ENCODE measurements at places on chromosomes 13 and 19.

GRCh38 chr13:108227651-108228272 is 9.6 kb downstream of the ABHD13 start:
- DNase-seq: peak; percentile 5

DNA sequence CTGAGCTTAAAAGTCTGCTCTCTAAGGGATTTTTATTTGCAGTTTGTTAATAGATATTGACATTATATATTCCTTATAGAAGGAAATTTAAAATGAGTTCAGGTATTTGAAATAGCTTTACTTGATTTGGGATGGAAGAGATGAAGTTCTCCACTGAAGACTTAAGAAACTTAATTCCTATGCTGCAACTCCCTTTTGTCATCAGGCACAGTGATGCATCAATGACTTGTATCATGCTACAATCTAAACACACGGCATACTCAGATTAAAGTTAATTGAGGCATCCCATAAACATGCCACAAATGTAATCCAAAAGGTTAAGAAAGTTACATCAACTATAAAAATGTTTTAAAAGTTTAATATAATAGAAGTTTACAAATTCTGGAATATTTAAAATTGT is 109.0 kb downstream of the STARD13 start:
- no peak for DNase-seq

DNA sequence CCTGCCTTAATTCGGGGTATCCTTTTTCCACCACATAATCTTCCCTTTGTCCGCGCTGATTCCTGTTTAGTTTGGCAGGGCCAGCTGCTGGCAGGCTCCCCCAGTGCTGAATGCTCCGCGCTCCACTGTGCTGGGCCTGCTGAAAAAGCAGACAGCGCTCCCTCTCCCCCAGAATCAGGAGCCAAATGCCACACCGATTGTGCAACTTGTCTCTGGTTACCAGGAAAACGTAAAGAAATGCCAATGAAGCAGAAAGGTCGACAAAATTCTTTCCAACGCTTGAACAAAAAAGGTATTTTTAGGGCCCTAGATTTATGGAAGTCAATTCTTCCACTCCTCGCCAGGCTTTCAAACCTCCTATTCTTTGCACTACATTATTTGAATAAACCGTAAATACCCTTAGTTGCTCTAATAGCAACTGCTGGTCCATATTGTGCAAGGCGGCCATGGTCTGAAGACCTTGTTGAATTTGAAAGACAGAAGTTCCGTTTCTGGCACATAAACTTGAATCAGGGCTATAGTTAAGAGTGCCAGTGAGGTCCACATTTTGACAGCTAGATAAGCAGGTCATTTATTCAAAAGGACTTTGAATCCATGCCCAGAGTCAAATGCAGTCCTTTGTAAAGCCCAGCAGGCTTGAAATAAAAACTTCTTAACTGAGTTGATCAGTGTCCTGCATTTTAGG is 206.7 kb upstream of the RFC3 start:
- peak; percentile 6 for DNase-seq

DNA sequence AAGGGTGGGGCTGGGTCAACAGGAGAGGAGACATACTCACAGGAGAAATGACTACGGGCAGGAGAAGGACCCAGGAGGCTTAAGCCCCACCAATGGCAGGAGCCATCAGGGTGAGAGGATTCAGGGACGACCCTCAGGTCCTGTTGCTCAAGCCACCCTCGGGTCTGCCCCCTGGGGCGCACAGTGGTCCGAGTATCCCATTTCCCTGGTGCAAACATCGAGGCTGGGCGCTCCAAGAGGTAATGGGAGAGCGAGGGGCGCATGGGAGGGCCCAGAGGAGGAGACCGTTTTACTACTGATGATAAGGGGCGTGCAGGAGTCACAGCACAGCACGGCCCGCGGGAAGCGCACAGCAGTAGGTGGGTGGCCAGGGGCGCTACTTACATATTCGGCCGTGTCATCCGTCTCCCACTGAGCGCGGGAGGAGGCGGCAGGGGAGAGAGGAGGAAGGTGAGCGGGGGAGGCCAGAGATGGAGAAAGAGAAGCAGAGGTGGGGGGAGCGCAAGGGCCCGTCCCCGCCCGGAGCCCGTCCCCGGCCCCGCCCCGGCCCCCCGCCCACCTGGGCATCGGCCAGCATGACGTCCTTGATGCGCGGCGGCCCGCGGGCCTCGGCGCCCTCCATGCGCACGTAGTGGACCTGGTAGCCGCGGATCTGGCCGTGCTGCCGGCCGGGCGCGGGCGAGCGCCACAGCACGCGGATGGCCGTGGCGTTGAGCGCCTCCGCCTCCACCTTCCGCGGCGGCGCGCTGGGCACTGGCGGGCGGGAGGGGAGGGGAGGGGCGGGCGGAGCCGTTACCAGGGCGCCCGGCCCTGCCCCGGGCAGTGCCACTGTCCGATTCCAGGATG is 111.5 kb downstream of the PTPRS start:
- peak; percentile 52 for DNase-seq

- no peak for DNase-seq
These were observed 23.2 kb downstream of the EGLN2 start for GRCh38 chr19:40822161-40822560.

- no peak for DNase-seq
These were observed 103.4 kb downstream of the FRY start for GRCh38 chr13:32135056-32135390.

DNA sequence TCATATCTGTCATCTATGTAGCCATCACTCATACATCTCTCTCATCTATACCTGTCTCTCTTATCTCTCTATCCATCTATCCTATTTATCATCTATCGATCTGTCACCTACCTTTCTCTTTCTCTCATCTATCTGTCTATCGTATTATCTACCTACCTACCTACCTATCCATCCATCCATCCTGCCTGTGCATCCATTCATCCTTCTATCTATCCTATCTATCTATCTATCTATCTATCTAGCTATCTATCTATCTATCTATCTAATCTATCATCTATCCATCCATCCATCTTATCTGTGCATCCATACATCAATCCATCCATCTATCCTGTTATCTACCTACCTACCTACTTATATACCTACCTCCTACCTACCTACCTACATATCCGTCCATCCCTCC is 44.6 kb upstream of the CYP4F8 start:
- no peak for DNase-seq

DNA sequence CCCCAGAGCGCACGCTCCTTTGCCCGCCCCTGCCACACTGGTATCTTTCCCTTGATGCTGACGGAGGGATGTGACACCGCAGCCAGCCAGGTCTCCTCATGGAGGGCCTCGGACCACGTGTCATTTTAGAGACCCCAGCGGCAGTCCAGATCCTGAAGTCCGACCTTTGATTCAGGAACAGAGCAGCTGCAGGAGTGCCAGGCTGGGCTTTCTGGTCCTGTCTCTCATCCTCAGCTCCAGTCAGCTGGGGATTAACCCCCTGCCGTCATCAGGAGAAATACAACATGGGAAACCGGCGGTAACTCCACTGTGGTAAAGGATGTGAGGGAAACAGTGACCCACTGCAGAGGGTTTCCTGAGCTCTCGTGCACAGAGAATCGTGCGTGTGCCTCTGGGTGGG is 140.6 kb downstream of the SIPA1L3 start:
- no peak for DNase-seq

- DNase-seq: no peak
These were observed 92.8 kb downstream of the EPSTI1 start for GRCh38 chr13:42899266-42899665.

GRCh38 chr19:44741258-44741731 is 7.2 kb upstream of the BCL3 start:
- no peak for DNase-seq

DNA sequence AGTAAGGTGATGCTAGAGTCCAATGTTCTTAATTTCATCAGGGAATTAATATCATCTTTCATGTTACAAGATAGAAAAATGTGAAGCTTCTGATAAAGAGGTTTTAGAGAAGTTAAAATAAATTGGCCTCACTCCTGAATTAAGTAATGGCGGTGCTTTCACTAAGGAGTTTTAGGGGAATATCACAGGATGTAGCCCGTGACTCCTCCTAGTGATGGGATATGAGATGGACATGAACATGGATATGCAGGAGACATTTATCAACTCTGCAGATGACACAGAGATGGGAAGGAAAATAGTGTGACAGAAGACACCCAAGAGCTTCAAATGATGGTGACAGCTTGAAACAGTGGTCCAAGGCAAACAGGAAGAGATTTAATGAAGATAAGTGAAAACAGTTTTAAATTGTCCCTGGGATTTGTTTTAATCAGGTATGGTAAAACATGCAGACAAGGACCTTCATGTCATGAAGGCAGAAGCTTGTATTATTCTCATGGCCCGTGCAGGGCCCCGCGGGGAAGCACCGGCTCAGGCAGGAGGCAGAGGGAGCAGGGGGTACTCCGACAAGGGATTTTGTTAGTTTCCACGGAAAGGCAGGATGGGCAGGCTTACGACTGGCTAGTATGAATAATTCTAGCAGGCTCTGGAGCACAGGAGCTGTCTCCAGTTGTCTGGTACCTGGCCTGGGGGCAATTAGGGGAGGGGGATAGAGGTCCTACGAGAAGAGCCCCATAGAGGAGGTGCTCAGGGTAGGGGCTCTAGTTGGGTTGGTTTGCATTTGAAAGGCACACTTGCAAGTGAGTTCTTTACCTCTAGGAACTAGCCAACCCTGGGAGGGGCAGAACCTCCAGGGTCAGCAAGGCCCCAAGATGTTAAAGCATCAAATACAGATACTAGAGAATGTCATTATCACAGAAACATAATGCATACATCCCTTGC is 38.7 kb upstream of the FARP1 start:
- no peak for DNase-seq

GRCh38 chr13:74825152-74825937 is 656.6 kb downstream of the TBC1D4 start:
- no peak for DNase-seq

GRCh38 chr19:9961103-9961502 is 24.8 kb upstream of the OLFM2 start:
- no peak for DNase-seq

DNA sequence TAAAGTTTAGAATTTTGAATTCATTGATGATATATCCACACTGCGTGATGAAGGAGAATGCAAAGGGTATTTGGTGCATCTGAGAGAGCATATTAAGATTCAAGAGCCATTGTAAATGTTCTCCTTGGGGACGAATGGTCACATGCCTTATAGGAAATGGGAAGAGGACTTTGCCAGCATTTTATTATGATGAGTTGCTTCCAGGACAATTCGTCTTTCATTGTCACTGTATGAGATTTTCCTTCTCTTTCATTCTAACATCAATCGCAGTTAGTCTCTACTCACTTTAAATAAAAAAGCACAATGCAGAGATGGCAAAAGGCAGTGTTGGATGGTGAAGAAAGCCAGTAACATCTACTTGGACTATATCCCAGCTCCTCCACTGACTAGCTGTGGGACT is 21.4 kb downstream of the WDFY2 start:
- DNase-seq: no peak

- no peak for DNase-seq
These were observed 1.0 kb downstream of the SPPL2B start for GRCh38 chr19:2329501-2329916.

GRCh38 chr13:71852736-71853135 is 14.3 kb downstream of the DACH1 start:
- no peak for DNase-seq

GRCh38 chr13:104086759-104087158 is 1020.5 kb upstream of the SLC10A2 start:
- no peak for DNase-seq

DNA sequence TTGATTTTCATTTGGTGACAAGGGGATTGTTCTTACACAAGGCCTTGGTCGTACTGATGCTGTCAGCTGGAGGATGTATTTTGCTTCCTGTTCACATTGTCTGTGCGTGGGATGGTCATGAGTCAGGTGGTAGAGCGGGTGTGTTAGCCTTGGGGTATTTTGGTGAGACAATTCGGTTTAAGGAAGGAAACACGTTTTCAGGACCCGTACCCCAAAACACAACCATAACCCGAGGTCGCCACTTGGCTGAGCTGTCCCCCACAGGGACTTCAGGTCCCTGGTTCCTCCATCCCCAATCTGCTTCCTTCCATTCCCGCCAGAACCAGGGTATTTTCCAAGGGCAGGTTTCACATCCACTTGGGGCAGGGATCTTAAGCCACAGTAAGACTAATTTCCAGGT is 15.0 kb downstream of the MYO9B start:
- no peak for DNase-seq

DNA sequence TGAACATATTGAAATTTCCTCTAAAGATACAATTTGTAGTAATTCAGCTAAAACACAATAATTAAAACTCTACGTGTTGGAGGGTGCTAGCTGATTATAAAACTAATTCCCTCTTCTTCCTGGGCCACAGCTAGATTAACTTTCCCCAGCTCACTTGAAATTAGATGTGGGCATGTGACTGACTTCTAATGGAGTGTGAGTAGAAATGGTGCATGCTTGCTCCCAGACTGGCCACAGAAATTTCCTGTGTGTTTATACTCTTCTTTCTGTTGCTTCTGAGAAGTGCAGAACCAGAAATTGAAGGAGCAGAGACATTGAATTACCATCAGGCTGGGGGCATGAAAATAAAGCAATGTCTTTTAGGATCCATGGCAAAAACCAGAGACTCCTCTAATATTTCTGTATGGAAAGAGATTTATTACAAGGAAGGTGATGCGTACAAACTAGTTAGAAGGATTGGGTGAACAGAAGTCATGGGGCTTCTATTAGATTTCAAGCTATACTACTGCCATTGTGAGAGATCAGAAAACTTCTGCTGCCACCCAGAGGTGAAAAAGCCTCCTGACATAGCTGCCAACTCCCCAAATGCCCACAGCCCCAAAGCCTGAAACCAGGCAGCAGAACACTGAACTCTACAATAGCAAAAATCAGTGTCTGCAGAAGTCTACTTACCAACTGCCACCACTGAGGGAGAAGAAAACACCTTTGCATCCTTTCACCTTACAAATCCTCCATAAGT is 379.2 kb upstream of the MIR17HG start:
- DNase-seq: peak; percentile 52

DNA sequence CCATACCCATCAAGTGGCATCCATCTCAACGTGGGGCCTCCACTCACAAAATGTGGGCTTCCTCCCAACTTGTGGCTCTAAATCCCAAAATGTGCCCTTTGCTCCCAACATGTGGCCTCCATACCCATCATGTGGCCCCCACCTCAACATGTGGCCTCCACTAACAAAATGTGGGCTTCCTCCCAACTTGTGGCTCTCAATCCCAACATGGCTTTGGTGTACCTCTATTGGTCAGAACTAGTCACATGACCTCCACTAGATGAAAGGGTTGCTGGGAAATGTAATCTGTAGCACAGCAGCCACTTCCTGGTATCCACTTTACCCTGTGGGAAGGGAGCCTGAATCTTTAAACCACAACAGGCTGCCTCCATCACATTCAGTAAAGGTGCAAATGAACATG is 10.1 kb upstream of the ACER1 start:
- DNase-seq: no peak

- DNase-seq: no peak
These were observed 42.0 kb downstream of the CYSLTR2 start for GRCh38 chr13:48695776-48696175.

- no peak for DNase-seq
These were observed 226.5 kb downstream of the MYO16 start for GRCh38 chr13:108855737-108856387.

- DNase-seq: no peak
These were observed 176.5 kb upstream of the UBL3 start for GRCh38 chr13:30026909-30027308.

- peak; percentile 93 for DNase-seq
These were observed 17.2 kb downstream of the CRTC1 start for GRCh38 chr19:18700501-18701249.
